ENCODE measurements at places on chromosomes 12 and 14.

DNA sequence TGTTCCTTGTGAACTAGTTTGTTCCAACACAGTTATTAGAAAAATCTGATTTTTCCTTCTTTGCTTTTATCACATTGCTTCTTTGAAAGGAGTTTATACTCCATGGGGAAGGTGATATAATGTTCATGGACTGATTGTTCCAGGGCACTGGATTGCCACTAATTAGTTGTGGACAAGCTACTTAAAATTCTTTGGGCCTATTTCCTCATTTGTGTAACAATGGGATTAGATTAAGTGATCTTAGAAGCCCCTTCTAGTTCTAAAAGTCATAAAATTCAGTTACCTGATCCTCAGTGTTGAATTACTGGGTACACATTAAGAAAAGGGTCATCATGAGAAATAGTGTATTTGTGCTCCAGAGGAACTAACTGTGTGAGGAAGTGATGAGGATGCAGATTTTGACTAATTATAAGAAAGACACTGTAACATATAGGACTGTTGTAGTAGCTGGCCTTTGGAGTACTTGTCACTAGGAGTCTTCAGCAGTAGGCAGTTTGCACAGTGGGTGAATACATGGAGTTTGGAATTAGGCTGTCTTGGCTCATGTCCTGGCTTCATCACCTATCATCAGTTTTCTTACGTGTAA lies 82.2 kb downstream of the MIA2 start:
- DNase-seq: no peak

DNA sequence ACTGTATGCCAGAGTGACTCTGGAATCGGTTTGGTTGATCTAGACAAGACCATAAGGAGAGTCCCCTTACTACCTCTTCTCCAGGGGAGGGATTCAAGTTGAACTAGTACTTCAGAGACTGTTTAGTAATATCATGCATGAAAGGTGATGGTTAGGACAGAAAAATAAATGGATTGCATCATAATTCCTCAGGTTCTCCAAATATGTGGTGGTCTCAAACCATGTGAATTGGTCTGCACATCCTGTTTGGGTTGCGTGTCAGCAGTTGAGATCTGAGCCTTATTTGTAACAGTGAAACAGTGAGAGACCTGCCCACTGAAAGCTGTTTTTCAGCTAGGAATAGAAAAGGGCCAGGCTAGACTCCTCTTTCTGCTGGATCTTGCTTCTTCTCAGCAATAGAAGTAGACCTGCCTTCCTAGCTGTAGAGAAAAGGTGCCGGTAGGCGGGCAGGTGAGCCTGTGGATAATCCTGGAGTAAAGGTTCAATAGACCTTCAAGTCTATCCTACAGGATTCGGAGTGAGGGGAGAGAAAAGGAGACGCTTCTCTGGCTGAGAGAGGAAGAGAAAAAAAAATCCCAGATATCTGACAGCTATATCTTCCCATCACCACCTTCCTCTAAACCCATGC lies 258.5 kb upstream of the E2F7 start:
- no peak for DNase-seq

GRCh38 chr12:82383930-82384552 lies 25.7 kb downstream of the METTL25 start:
- no peak for DNase-seq

DNA sequence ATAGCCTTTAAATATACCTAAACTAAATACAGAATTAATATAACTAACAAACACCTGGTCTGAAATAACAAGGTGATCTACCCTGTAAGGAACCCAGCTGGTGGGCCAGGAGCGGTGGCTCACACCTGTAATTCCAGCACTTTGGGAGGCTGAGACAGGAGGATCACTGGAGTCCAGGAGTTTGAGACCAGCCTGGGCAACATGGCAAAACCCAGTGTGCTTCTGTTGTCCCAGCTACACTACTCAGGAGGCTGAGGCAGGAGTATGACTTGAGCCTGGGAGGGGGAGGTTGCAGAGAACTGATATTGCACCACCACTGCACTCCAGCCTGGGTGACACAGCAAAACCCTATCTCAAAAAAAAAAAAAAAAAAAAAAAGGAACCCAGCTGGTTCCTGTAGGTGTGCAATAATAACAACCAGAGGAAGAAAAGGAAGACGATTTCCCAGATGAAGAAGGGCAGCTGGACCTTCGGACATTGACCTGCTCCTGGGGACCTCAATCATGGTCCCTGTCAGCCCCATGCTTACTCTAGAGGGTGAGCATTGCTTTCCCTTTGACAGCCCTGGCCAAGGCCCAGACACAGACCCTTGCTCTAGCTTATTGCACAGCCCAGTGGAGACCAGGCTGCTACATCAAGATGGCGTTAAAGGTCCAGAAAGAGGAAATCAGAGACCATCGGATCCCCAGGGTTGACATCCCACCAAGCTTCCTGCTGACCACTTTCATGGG lies 5.4 kb downstream of the FOS start:
- DNase-seq: no peak

DNA sequence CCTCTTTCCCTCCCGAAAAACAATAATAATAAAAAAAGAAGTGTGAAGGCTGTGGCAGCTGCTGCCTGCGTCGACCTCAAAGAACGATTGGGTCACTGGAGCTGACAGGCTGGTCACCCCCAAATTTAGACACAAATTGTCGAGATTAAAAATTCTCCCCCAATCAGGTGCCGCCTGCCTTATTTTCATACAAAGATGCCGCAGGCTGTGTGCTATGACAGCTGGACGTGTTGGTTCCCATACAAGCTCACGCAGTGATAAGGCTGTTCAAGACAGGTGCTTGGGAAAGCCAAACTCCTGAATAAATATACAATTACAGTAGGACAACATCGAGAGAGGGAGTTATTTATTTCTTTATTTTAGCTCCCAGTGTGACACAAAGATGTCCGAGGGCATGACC lies 1041.8 kb downstream of the VRK1 start:
- DNase-seq: no peak

- peak; percentile 61 for DNase-seq
Measured at GRCh38 chr12:93773122-93773871, 96.1 kb downstream of the CRADD start.

DNA sequence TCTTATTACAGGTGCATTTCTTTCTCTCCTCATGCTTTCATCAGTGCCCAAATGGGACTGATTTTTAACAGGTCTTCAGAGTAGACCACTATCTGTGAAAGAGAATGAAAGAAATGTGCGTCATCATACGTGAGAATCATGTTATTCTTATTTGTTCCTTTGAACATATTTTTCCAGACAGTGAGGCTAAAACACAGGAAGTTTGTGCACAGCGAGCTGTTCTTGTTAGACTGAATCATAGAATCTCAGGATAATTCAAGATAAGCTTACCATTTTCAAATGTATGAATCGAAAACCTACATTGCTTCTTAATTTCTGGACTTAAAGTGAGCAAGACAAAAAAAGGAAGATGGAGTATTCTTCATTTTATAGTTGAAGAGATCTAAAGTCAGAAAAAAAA lies 383.1 kb downstream of the EGLN3 start:
- no peak for DNase-seq

DNA sequence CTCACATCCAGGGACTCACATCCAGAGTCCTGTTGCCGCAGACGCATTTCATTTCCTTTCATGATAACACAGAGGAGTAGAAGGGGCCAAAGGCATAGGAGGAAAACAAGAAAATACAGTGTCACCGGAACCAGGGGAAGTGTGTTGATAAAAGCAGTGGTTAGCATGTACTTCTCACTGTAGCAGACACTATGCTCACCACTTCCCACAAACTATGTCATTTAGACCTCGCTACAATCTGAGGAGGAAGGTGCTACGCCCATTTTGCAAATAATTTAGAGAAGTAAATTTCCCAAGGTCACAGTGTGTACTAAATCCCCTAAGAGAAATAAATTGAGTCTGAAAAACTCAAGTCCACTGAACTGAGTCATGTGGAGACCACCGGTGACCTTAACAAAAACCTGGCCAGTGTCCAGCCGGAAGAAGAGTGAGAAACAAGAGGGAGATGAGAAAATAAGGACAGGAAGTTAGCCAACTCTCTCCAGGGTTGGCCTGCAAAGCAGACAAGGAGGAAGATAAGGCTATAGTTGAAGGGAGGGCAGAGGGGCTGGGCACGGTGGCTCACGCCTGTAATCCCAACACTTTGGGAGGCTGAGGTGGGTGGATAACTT lies 25.8 kb upstream of the TMCC3 start:
- no peak for DNase-seq

GRCh38 chr14:100783630-100784370 lies 42.1 kb upstream of the MEG3 start:
- no peak for DNase-seq

- DNase-seq: no peak
Measured at GRCh38 chr12:7145671-7146070, 15.5 kb downstream of the CLSTN3 start.

- DNase-seq: peak; percentile 51
Measured at GRCh38 chr14:35932659-35933159, 106.6 kb downstream of the BRMS1L start.

DNA sequence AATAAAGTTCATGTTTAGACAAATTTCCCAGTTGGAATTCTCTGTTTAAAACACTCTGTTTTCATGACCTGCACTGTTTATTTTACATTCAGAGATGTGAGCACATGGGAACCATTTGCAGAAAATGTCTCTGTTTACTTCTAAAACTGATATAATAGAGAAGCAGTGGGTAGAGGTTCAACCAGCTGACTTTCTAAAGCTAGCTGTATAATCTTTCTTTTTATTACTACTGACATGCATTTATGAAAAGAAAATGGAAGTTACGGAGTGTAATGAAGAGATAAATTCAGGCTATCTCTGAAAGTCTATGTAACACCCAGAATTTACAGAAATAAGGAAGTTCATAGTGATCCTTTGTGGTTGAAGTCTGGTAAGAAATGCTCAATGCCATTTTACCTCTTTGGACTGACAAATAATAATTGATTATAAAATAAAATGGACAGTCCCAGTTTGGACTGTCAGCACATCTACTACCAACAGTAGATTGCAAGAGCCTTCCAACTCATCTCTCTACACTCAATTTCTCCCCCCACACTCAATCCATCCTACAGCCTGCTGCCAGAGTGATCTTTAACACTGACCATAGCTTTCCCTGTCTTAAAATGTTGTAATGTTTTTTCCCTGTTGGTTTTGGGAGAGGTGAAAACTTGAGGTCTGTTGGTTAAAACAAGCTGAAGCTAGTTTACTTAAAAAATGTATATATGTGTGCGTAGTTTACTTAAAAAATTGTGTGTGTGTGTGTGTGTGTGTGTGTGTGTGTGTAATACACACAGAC lies 137.4 kb downstream of the AEBP2 start:
- DNase-seq: no peak
